OCI-LY7 (cell line): ENCODE measurements at places on chromosomes 13 and 19.

DNA sequence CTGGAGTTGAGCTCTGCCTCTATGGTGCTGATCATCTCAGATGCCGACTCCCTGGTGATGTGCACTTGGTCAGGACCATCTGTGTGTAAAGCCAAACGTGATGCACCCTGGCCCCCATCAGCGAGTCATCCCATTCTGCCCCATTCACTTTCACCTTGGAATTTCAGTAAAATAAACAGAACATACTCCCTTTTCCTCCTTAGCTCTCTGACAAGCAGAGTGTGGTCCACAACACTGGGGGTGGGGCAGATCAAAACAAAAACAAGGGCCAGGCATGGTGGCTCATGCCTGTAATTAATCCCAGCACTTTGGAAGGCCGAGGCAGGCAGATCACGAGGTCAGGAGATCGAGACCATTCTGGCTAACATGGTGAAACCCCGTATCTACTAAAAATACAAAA is 12.3 kb downstream of the CEACAM20 start:
- DNase-seq = no peak

GRCh38 chr19:45040059-45040771 is 1.4 kb downstream of the CLASRP start:
- DNase-seq = no peak

- DNase-seq = peak; percentile 44
Measured at GRCh38 chr13:99374994-99375737, 68.0 kb upstream of the GPR183 start.

GRCh38 chr19:51480590-51480989 is 2.3 kb downstream of the CEACAM18 start:
- DNase-seq = no peak

DNA sequence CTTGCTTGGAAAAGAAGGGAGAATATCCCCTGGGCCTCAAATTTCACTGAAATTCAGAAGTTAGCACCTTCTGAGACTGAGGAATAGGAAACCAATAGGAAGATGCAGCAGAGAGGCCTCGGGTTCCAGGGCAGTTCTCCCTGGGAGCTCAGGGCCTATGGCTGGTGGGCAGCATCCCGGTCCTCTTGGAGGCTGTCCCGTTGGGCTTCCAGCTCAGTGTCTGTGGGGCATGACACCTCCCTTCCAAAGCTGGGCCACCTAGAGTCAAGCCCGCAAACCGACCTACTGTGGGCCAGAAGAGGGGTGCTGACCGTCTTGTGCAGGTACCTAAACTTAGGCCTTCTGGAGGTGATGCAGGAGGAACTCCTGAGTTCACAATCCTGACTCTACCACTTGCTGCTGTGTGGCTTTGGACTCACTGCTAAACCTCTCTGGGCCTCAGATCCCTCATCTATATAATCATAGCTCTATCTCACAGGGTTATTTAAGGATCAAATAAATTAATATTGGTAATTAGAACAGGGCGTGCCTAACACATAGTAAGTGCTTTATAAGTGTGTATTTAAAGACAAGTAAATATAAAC is 17.1 kb downstream of the SIAH3 start:
- DNase-seq = no peak

- peak; percentile 73 for DNase-seq
Measured at GRCh38 chr19:15629003-15629880, 11.5 kb upstream of the CYP4F3 start.

GRCh38 chr13:38905861-38906260 is 84.8 kb downstream of the STOML3 start:
- no peak for DNase-seq

- no peak for DNase-seq
Measured at GRCh38 chr13:111397202-111397880, 76.9 kb downstream of the TEX29 start.

DNA sequence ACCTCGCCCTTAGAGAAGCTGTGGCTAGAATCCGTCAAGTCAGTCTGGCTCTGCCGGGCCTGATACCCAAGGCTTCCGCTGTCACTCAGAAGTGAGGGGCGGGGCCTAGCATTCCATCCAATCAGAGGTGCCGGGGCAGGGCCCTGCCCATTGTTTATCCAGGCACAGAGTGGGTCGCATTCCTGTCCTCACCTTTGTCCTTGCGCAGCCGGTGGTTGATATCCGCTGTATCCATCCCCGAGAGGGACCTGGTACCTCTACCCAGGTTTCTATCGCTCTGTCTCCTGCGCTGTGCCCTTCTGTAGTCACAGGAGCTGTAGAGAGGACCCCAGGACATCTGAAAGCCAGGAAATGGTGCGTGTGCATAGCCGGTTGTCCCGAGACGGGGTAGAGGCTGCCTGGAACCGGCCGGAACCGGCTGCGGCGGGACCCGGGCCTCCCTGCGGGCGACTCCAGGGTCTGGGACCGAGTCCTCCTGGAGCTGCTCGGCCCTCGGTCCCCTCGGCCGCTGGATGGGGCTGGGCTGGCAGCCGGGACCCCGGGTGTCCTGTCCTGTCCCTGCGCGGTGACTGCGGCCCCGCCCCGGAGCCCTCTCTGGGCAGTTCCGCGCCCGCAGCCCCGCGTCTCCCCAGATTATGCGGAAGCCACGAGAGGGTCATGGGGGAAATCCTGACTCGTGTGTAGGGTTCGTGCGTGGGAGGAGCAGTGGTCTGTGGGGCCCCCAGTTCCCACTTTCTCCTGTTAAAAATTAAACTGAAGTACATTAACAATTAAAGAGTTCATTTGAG is at the start of gene ZNF763:
ZNF763 (plus strand) TSS at position 183 of the 788 bp plus-strand sequence; CDS start at position 352, 169 bp downstream.
- peak; percentile 95 for DNase-seq

DNA sequence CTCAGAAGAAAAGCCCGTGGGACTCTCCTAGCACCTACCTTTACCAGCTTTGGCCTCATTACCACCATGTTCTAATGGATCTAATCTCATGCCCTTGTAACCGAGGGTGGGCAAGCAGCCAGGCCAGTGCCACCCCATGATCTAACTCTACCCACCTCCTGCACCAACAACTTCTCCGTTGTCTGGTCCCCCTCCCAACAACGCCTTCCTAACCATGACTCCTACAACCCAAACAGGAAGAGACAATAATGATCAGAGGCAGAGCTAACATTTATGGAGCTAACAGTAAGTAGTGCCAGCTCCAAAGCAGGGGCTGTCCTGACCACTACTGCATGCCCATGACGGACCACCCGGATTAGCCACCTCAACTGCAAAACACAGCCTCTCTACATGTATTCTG is 3.5 kb downstream of the USP12 start:
- no peak for DNase-seq
